LoVo (cell line): ENCODE measurements at places on chromosomes 2 and 18.

GRCh38 chr2:75100801-75101151 is 98.5 kb downstream of the TACR1 start:
- DNase-seq, result no peak

DNA sequence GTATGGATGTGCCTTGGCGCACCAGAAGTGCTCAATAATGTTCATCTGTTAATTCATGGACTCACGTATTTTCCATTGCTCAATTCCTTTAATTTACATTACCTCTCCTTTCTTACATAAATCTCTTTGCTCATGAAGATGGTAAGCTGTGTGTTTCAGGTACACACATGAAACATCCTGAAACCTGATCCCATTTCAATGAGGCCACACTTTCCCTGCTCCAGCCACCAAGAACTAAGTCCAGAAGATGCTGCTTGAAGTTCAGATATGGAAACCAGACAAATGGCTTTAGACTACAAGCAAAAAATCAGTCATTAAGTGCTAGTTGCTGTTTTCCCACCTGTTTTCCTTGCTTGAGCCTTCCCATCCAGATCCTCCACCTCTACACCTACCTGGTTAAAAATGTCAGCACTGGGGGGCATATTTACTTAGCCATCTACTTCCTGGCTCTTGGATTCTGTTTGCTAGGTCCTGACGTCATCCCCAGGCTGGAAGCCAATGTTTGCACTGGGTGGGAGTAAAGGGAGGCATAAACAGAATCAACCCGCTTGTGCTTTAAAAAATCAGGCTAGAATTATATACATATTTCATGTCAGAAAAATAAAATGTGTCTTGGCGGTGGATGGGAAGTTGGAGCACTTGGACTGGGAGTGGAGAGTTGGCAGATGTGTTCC is 309.7 kb downstream of the OSR1 start:
- DNase-seq, result peak; percentile 4

GRCh38 chr2:95728878-95729596 is 137.2 kb downstream of the TRIM43 start:
- peak; percentile 54 for DNase-seq

DNA sequence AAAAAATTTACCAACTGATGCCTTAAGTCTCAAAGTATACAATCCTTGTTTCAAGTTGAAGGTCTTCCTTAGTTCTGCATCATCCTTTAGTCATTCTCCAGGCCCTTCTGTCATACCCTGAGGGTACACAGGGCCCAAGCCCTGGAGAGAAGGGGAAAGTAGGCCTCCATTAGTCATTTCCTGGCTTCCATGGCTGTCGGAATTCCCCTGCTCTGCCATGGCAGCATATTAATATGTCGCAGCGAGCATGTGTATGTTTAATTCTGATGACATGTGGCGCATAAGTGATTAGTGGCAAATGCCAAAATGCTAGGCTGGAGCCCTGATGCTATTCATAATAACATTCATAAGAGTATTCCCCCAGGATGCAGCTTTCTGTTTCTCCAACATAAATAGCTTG is 22.1 kb downstream of the GPR39 start:
- DNase-seq, result peak; percentile 11

- no peak for DNase-seq
These were observed 75.8 kb downstream of the LNPK start for GRCh38 chr2:175926272-175926671.

DNA sequence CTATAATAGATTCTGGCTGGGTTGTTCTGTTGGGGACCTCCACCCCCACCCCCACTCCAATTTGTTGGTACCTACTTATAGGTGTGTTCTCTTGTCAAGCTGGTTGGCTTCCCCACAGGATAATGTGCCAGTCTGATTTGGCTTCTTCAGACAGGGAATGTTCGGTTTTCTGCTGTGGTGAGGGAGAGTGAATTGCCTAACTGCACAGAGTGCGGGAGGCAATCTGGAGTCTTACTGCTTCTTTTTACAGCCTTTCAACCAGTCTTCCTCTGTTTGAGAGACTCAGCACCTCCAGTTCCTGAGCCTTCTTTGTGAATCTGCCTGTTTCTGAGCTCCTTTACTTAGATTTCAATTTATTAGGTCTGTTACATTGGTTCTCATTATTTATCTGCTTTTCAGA is 27.4 kb upstream of the SNORC start:
- no peak for DNase-seq

DNA sequence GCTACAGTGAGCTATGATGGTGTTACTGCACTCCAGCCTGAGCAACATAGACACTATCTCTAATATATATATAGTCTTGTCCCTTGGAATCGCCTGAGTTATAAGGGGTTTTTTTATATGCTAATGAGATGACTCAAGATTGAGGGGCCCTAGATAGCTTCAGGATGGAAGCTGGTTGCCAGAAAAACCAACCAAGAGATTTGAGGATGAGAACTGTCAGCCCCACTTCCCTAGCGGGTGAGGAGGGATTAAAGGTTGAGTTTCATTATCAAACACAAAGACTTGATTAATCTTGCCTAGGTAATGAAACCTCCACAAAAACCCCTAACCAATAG is 12.6 kb upstream of the GALM start:
- no peak for DNase-seq
